ENCODE measurements at places on chromosomes 12 and 14.

DNA sequence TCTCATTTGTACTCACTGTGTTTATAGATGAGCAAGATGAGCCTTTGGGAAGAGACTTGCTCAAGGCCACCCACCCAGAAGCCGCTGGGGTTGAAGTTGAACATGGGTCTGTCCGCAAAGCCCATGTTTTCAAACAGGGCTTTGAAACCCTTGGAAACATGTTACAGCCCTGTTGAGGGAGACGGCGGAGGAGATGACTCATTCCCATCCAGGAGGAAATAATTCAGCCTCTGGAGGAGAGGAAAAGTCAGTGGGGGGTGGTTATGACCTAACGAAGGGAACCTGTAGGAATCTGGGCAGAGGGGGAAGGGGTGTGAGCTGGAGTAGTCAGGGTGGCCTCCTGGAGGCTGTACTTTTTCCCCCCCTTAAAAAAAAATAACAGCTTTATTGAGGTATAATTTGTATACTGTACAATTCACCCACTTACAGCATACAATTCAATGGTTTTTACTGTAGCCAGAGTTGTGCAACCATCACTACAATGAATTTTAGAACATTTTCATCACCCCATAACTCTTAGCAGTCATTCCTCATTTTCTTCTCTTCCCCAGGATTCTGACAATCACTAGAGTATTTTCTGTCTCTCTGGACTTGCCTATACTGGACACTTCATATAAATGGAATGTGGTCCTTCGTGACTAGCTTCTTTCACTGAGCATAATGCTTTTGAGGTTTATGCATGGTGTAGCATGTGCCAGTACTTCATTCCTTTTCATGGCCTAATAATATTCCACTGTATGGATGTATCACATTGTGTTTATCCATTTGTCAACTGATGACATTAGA is 1.9 kb upstream of the RIN3 start:
- no peak for DNase-seq

DNA sequence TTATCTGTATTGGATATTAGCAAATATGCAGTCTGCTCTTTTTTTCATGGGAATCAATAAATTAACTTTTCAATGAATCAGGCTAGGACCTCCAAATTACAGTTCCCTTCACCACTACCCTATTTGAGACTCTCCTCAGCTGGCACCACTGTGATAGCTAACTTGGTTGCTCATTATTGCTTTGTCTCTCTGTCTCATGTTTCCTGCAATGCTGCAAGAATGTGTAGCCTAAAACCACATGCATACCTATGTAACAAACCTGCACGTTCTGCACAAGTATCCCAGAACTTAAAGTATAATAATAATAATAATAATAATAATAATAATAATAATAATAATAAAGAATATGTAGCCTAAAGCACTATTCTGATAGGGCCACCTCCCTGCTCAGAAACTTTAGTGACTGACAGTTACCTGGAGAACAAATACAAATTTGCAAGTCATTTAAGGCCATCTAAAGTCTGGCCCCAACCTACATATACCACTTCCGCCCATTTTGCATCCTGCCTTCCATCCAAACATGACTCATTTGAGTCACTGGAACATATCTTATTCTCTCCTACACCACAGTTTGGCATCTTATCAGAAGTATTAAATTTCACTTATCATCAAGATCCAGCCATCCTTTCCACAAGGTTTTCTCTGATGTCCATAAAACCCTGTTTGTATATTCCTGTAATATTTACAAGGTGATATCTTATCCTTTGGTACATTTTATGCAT is 215.1 kb downstream of the LRRK2 start:
- DNase-seq = no peak

GRCh38 chr14:100540926-100541620 is 46.1 kb downstream of the BEGAIN start:
- DNase-seq = no peak

GRCh38 chr12:54126029-54126695 is 62.6 kb downstream of the SMUG1 start:
- DNase-seq = no peak

GRCh38 chr14:96747006-96747405 is 50.2 kb upstream of the VRK1 start:
- no peak for DNase-seq

DNA sequence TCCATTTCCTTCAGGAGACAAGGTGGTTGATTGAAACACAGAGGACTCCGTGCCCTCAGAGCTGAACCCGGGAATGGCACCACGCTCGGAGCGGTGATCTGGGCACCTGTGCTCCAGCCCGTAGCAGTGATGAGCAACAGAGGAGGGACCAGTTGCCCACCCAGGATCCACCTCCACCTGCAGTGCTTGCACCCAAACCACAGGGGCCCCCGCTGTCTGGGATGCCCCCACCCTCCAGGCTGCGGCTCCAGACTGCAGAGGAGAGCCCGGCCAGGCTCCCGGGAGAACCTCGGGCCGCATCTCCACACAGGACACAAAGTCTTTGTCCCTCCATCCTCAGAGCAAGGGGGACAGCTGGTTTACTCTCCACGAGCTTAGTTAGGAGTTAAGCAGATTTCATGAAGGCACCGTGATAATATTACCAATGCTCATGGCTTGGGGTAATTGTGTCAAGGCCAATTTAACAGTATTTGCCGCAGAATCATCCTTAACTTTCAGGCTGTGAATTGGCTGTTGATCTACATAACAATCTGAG is 100.6 kb downstream of the TNFAIP2 start:
- no peak for DNase-seq

- DNase-seq = no peak
Measured at GRCh38 chr14:77903221-77903620, 103.3 kb downstream of the ADCK1 start.

- DNase-seq = no peak
Measured at GRCh38 chr12:102461501-102461900, 18.9 kb downstream of the IGF1 start.

DNA sequence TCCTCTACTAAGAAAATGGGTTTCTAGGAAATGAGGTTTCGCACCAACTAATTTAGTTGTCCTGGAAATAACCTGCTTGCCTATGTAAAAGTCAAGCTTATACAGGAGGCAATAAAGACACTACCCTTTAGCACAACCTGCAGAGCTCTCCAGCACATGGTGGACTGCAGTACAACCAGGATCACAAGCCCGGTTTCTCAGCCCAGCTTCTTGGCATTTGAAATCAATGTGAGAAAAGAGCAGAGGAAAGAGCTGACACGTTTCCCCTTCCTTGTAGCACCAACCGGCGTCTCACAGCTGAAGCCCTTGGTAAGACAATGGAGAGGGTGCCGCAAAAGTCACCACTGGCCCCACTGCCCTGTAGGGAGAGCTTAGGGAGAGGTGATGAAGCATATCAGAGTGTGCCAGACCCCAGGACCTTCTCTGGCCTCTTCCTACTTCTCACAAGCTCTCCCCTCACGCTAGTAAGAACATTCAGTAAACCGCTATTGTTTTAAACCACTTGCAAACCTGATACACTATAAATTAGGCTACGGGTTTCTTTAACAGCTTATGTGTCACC is 8.6 kb downstream of the SPTLC2 start:
- DNase-seq = peak; percentile 6

DNA sequence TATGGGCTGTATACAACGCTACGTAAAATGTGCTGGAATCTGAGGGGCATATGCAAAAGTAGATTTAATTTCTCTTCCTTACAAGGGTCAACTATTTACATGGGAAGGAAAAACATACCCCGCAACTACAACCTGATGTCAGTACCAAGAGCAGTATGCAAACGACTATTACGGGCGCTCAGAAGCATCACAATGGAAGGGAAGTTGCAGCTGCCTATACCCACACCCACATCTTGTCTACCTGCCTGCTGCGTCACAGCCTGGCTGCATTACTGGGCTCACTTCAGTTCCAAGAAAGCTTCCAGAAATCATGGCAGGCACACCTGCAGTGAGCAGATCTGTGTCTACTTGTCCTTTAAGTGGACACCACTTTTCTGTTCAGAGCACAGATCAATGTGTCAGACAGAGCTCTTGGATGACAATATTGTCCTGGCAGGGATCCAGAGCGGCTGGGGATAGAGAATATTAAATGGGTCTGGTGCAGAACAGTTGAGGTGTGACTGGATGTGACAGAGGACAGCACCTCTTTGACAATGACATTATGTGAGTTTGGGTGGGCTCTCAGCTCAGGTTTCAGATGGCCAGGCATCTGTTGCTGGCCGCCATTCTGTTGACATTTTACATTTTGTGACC is 41.5 kb upstream of the GNG2 start:
- DNase-seq = no peak

DNA sequence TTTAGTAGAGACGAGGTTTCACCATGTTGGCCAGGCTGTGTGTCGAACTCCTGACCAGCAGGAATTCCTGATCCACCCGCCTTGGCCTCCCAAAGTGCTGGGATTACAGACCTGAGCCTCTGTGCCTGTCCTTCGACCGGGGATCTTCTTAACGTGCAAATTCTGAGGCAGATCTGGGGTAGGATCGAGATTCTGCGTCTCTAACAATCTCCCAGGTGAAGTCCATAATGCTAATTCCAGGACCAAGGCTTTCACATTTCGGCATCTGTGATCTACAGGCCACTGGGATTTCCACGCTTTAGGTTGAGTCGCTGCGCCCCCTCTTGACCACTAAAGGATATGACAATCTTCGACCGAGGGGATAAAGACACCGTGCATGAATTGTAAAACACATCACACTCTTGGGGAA is 24.8 kb downstream of the FOS start:
- peak; percentile 69 for DNase-seq

- no peak for DNase-seq
Measured at GRCh38 chr14:20035449-20035848, 389 bp downstream of the OR4K13 start.

- DNase-seq = no peak
Measured at GRCh38 chr14:57848786-57849185, 17.1 kb downstream of the SLC35F4 start.

- DNase-seq = no peak
Measured at GRCh38 chr12:86249851-86250250, 6.3 kb downstream of the MGAT4C start.

DNA sequence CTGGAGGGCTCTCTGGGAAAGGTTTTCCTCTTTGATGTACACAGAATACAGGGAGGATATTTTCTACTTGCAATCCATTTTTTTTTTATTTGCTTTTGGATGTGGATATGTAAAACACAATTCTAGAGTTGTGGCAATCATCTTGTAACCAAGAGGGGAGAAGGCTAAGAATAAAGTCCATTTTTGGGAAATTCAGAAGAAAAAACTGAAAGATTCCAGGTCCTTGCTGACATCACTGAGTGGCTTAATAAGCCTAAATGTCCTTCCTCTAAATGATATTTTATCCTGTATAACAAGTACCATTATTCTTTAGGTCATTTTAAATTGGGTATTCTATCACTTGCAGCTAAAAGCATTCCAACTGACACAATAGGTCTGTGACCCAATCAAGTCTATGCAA is 64.0 kb downstream of the PPP1R12A start:
- DNase-seq = no peak

GRCh38 chr14:91901449-91902226 is 34.3 kb upstream of the TC2N start:
- no peak for DNase-seq

DNA sequence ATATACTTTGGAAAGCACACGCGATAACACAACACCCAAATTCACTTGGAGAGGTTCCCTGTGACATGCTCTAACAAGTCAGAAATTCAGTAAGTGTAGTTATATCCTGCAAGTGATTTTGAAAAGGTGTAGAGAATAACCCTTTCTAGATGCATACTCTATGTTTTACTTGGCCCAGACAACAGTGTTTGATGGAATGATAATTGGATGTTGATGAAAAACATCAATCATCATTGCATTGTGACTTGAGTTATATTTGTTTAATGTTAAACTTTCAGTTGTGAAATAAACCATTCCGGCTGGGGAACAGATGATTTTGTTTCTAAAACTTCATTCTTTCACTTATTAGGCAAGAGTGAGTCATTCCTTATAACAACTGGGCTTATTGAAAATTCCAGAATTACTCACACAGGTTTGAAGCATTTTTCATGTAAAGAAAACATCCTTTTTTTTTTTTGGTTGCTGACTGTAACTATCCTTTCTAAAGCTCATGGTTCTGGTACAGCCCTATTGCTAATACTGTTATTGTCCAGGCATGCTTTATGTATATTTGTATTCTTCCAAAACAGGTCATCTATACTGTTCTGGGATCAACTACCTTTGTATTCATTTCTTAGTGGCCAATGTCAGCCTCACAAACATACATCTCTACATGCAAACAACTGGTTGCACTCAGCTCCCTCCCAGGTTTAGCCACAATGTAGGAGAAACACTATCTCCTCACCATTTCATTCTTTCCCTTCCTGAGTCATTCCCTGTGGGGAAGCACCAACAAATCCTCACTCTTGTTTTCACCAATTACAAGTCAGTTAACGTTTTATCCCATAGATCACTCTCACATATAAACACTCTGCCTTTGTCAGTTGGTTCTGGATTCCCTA is 121.2 kb upstream of the LRIG3 start:
- DNase-seq = no peak

DNA sequence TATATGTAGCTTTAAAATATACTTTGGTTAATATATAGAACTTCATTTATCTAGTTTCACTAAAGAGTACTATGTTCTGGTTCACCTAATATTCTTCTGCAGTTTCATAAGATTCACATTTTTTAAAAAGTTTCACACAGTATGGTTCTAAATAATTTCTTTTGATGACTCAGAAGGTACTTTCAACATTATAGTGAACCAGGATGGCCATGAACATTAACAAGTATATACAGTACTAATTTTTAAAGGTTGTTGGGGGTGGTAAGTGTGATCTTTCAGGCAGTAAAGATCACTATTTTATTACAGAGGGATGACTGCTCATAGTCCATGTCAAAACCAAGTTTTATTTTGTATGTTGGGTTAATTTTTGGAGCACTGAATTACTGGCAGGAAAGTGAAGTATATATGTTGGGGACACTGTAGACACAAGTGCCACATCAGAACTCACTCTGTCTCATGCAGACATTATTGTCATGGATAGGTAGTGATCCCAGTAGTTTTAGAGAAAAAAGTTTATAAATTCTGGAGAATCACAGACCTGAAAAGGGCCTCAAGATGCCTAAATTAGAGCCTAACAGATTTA is 60.0 kb downstream of the DCAF5 start:
- DNase-seq = no peak

GRCh38 chr12:111158992-111159391 is 209.9 kb downstream of the PHETA1 start:
- DNase-seq = no peak

GRCh38 chr12:123250471-123251383 is 17.5 kb downstream of the MTRFR start:
- DNase-seq = no peak

Data from CD4-positive, alpha-beta T cell treated with Interleukin-6 for 4 hours (primary cell).